ENCODE measurements at places on chromosomes 12 and 14. TPM values are rescaled to one million over a fixed set of nuclear protein-coding genes. Genes with fewer than 3 reads are reported as not detected.

Gene CLEC4D
- total RNA-seq: not detected

Gene SLC15A4
- total RNA-seq: 65.9 TPM

Gene PTPRO
- 0.69 TPM for total RNA-seq

Gene PRICKLE1
- 11.6 TPM for total RNA-seq

Gene KRT7
- total RNA-seq: 124 TPM

Gene ERGIC2
- 114 TPM for total RNA-seq

Gene WSCD2
- total RNA-seq: not detected

Gene P2RX7
- 0.52 TPM for total RNA-seq

Gene LALBA
- not detected for total RNA-seq

Gene TGM1
- total RNA-seq: 0.45 TPM

Gene CBLN3
- 0.52 TPM for total RNA-seq

Gene C12orf60
- total RNA-seq: 2.3 TPM

Gene HIGD1C
- not detected for total RNA-seq

Gene PXN
- 63.1 TPM for total RNA-seq

Gene OR4K14
- total RNA-seq: not detected

Gene C1S
- total RNA-seq: 72.6 TPM

Gene TOMM20L
- not detected for total RNA-seq

Gene SPIC
- not detected for total RNA-seq

Gene RPS6KL1
- total RNA-seq: 17.7 TPM

Gene GLS2
- 1.6 TPM for total RNA-seq

Gene LRCOL1
- total RNA-seq: 0.15 TPM

Gene SLC10A1
- total RNA-seq: not detected

Gene CLEC14A
- under 0.01 TPM for total RNA-seq

Gene KRT81
- total RNA-seq: 48.3 TPM

Gene ERC1
- total RNA-seq: 79.3 TPM

Gene RNU4-1
- under 0.01 TPM for total RNA-seq

Gene ARHGAP9
- total RNA-seq: not detected

Gene BICDL1
- total RNA-seq: 15.5 TPM

Gene KRT79
- total RNA-seq: not detected

Gene TMTC1
- total RNA-seq: 0.52 TPM

Gene TMCC3
- 19.4 TPM for total RNA-seq

Gene MVK
- total RNA-seq: 28.8 TPM

Gene PLEKHH1
- 7.3 TPM for total RNA-seq

Gene KRT83
- not detected for total RNA-seq

Gene KIF5A
- 2.5 TPM for total RNA-seq

Gene KRT77
- total RNA-seq: not detected

Gene FOXG1
- not detected for total RNA-seq

Gene NFATC4
- 6.7 TPM for total RNA-seq

Gene EGLN3
- total RNA-seq: 17.5 TPM

Gene ZDHHC22
- total RNA-seq: not detected

Gene NRXN3
- 2.9 TPM for total RNA-seq

Gene HEATR5A
- total RNA-seq: 36.0 TPM

Gene INHBC
- total RNA-seq: not detected

Gene RPGRIP1
- total RNA-seq: 0.05 TPM

Gene TSPAN11
- total RNA-seq: not detected

Gene SDR9C7
- total RNA-seq: not detected

Gene LRIG3
- total RNA-seq: 57.4 TPM

Gene NKX2-1
- total RNA-seq: not detected

Gene SYCP3
- total RNA-seq: 0.15 TPM

Gene BRMS1L
- 2.8 TPM for total RNA-seq

Gene CACNB3
- 20.7 TPM for total RNA-seq

Gene SRRM4
- under 0.01 TPM for total RNA-seq

Gene GALNT4
- 13.8 TPM for total RNA-seq

Measured in renal cortical epithelial cell (primary cell).